NCI-H1092 (cell line): ENCODE measurements at places on chromosomes 5 and 9.

DNA sequence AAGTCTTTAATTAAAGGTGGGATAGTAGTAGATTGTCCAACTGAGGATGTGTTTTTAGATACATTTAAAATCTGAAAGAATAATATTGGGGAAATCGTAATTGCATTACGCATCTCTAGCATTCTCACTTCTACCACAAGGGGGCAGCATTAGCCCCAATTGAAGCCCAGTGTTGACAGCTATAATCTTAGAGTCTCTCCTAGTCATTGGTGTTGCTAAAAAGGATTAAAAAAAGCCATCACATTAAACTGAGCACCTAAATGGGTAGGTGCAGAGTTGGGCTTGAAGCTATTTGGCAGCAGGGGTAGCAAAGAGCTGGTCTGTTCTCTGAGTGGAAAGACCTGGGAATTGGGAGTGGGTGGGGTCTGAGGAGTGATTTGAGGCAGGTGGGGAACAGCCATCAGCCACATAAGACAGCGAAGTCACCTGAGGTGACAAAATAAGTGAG, 177.2 kb downstream of the OSTF1 start:
- DNase-seq, result peak; percentile 3

DNA sequence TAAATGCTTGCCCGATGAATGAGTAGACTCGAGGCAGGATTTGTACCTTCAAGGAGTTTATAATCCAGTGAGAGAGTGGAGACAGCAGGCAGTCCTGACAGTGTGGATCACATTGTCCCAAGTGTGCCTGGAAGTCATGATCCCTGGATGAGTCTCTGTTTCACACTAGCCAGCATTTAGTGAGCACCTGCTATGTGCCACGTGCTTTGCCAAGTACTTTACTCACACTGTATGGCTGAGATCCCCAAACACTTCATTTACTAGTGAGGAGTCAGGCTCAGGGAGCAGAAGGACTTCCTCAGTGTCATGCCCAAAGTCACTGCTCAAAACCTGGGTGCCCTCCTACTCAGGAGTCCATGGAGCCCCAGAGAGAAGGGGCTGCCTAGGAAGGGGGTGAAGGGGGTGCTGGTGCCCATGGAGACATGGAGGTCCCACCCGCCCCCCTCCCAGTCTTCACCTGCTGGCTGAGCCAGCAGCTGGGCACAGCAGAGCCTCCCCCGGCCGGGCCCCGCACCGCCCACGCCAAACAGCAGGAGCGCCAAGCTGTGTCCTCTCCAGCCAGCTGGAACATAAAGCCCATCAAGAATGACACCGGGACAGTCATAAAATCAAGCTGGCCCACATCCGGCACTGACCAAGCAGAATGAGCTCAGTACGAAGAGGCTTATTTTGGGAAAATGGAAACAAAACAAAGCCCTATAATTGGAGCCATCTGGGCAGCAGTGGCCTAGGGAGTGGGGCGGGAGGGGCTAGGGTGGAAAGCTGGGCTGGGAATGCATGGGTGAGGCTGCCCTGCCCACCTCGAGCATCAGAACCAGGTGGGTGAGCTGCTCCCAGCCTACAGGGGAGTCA, 10.6 kb downstream of the LAMC3 start:
- DNase-seq, result no peak

DNA sequence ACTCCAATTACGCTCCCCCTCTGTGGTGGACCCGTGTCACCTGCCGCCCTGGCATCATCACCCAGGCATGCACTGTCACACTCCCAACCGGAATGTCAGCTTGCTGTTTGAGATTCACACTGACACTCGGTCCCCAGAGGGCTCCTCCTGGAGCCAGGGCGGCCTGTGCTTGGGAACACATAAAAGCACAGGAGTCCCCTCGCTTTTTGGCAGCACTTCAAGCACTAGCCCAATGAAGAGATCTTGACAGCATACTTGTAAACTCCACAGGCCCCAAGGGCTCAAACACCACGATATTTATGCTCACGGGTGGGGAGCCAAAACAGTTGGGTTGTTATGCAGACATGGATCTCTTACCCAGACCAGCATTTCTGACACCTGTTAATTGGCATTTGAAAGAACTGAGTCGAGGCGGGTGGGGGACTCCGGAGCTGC, 90.8 kb upstream of the EGFLAM start:
- DNase-seq, result no peak

- peak; percentile 40 for DNase-seq
Measured at GRCh38 chr9:82600536-82601292, 462.2 kb downstream of the RASEF start.

- DNase-seq, result no peak
Measured at GRCh38 chr5:10099548-10099947, 150.1 kb downstream of the ATPSCKMT start.

DNA sequence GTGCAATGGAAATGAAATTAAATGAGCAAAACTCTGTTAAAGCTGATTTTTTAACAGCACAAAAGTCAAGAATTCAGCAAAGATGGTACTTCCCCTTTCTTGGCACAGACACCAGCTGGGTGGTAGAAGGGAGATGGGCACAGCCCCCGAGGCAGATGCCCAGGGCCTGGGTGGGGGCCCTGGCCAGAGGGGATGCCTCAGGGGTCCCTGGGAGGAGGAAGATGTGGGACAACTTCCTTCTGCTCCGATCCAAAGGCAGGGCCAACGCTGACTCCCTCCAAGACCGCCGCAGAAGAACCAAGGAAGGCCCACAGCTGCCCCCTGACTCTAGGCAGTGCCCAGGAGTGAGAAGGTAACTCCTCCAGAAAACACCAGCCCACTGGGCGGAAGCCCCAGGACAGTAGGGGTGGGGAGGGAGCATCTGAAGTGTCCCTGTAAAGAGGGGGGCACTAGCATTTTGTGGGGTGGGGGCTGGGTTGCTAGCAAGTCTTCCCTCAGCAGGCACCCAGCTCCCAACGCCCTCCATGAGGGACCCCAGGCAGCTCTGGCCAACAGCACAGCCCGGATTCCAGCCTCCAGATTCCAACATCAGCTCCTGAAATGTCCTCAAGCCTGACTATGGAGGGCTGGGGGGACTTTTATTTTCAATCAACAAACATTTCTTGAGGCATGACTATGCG, 4.9 kb downstream of the NACC2 start:
- DNase-seq, result no peak

- no peak for DNase-seq
Measured at GRCh38 chr9:127360250-127360649, 36.7 kb upstream of the SLC2A8 start.

DNA sequence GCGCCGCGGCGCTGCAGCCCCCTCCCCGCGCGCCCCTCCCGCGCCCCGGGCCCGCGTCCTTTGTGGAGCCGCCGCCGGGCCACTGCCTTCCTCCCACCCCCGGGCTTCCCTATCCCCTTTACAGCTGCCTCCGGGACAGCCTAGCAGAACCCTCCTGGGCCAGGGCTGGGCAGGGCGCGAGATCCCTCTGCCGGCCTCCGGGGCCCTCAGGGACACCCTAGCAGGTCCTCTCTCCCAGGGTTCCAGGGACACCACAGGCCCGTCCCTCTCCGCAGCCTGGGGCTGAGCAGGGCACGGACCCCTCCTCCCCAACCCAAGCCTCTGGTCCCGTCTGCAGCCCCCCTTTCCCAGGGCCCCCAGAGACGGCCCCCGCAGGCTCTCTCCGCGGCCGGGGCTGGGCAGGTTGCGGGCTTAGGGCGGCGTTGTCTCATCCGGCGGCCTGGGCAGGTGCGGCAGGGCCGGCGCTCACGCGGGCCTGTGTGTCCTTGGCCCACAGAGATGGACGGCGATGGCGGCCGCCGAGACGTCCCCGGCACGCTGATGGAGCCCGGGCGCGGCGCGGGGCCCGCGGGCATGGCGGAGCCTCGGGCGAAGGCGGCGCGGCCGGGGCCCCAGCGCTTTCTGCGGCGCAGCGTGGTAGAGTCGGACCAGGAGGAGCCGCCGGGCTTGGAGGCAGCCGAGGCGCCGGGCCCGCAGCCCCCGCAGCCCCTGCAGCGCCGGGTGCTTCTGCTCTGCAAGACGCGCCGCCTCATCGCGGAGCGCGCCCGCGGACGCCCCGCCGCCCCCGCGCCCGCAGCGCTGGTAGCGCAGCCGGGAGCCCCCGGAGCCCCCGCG, 710 bp downstream of the WNK2 start:
- DNase-seq, result peak; percentile 11

DNA sequence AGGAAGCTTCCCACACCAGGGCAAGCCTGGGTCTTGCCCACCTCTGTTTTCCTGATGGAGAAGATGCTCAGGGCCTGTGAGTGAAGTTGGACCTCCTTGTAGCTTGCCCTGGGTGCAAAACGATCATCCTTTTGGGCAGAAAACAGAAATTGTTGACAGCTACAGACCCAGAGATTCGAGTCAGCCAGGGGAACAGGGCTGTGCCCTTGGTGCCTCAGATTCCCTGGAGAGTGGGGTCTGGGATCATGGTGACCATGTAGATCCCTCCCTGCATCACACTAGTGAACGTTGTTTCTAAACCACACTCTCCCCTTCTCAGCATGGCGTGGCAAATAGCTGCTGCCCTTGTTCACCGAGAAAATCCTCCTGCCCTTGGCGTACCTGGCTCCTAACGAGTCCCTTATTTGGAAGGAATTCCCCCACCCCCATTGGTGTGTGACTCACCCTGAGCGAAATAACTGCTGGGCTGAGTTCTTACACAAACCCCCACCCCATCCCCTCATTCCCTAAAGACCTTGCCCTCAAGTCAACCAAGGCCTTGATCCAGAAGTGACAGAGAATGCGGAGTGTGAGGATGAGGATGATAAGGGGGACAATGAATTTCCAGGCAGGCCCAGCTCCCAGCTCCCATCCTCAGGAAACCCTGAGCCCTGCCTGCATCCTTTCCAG, 1.1 kb upstream of the DCANP1 start:
- DNase-seq, result no peak

- no peak for DNase-seq
Measured at GRCh38 chr5:126808521-126808988, 31.6 kb downstream of the LMNB1 start.

DNA sequence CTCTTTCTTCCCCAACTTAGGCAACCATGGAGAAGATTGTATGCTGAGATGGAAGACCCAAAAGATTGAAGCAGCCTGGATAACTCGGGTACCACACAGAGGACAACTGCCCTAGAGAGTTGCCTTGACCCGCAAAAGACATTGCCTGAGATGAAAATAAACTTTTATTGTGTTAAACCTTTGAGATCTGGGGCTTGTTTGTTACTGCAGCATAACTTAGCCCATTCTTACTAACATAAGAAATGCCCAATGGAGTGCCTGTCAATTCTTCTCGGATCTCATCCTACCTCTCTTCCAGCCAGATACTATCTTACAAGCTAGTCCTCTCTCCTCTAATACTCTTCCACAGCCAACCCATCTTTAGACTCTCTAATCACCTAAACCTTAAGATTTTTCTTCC, 76.8 kb downstream of the GCNT4 start:
- DNase-seq, result no peak

DNA sequence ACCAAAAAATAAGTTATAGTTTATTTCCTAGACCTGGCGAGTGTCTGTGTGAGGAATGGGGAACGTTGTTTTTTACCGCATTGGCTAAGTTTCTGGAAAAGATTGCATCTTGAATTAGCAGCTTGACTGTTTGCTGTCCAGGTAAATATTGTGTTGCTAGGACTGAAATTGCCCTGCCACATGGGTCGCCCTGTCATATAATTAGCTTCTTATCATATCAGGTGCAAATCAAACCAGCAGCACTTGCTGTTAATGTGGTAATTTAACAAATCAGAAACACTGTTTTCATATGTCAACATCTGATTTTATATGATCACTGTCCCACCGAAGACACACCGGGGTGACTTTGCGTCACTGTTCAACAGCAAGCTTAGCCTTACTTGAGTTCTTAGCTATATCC, 63.7 kb upstream of the ZNF622 start:
- no peak for DNase-seq

DNA sequence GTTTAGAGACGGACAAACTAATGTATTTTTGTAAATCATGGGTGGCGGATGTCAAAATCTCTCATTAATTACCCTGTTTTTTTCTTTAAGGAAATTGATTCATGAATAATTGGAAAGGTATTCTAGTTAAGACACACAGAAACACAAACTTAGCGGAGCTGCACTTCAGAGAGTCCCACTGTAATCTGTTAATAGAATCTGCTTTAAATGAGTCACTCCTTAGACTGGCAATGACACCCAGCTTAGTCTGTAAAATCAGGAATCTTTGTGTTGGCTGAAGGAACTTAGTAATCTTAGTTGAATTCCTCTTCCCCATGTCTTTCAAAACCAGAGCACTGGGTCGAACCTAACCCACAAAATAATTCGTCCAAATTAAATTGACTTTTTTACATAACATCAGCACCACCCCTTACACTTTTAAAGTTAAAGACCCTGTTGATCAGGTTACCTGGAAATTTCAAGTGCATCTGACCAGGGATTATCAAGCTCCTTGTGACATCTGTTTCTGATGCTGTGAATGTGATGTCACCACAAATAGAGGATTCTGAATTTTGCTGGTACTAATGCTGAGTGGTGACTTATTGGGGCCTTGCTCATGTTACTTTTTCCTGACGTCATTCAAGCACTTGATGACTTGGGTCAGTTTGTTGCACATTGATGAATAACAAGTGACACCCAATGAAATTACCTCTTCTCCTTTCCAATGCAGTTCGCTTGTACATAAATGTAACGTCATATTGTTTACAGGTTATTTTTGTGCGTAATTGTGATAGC, 313.6 kb downstream of the KCTD16 start:
- DNase-seq, result no peak

- DNase-seq, result no peak
Measured at GRCh38 chr5:139038613-139039305, 159.4 kb downstream of the SIL1 start.

GRCh38 chr5:34655354-34655991, 655 bp upstream of the RAI14 start:
- DNase-seq, result no peak

GRCh38 chr9:93668261-93668871, 92.0 kb downstream of the PHF2 start:
- DNase-seq, result no peak

- DNase-seq, result no peak
Measured at GRCh38 chr5:55141945-55142690, 17.9 kb upstream of the GPX8 start.

DNA sequence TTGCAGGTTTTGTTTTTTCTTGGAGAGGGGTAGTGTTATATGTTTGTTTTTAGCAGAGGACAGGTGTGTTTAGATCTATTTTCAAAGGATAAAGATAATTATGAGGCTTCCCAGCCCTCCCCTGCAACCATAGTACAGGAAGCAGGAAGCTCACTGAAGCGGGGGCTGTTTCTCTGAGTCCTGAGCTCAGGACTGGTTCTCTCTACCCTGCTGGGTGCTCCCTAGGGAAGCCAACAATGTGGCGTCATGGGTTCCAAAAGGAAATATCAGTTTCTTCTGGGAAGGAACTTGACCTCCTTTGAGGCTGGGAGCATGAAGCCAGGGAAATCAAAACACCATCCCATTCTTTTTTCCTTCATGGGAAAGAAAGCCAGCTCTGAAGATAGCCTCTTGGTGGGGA, 62.2 kb downstream of the RAD23B start:
- no peak for DNase-seq

GRCh38 chr5:161411156-161411555, 135.4 kb downstream of the GABRB2 start:
- DNase-seq, result no peak
